ENCODE measurements at places on chromosomes 2 and 18.
A peak's percentile ranks its signal among the peaks of the same experiment; 100 is the strongest.

GRCh38 chr2:73823916-73824523 lies 4.7 kb upstream of the STAMBP start:
- peak; percentile 72 for DNase-seq

- DNase-seq = peak; percentile 67
Observed at GRCh38 chr2:24830351-24830750, 37.1 kb downstream of the CENPO start.

DNA sequence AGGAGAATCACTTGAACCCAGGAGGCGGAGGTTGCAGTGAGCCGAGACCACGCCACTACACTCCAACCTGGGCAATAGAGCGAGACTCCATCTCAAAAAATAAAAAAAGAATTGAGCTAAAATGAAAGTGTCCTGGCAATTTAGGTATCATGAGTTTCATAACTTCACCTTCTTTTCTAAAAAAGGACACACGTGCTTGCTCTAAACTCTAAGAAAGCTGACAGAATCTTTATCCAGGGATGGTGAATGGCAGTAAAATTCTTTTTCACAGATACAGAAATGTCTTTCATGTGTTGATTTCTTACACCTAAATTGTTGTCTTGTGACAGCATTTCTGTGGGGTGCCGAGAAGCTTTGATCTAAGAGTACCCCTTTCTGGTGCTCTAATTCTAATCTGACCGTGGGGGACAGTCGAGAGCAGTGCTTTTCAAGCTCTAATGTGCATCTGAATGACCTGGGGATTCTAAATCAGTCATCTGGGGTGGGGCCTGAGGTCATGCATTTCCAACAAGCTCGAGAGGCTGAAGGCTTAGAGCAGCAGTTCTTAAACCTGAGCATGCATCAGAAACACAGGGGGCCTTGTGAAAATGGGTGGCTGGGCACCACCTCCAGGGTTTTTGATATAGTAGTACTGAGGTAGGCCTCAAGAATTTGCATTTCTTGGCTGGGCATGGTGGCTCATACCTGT lies 42.1 kb upstream of the REL start:
- DNase-seq = no peak

DNA sequence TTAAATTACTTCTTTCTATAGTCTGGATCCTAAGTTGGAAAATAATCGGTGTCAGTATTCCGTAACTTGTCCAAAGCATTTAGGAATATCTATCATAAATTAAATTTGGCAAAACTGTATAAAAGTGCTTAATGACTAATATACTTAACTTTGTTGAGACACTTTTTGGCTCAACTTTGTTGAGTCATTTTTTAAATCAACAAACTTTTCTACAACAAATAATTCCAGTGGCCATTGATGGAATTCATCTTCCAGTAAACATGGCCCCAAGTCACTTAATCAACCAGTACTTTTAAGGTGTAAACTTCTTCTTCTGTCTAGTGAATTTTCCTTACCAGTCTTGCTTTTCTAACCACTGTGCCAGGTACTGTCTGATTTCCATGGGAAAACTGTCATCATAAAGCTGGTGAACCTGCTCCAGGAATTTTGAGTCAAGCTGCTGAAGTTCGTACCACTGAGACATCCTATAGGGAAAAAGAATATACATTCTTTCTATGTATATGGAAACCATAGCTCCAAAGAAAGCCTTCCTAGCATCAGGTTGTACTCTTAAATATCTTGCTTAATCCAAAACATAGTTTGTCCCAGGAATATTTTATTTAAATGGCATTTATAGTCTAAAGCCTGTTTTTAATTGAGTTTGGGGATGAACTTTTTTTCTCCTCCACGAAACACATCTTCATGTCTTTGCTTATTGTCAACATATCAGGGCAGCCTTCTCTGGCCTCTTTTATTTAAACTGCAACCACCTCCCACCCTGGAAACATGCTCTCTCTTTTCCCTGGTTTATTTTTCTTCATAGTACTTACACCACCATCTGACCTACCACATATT lies 4.2 kb downstream of the STAT1 start:
- DNase-seq = no peak

DNA sequence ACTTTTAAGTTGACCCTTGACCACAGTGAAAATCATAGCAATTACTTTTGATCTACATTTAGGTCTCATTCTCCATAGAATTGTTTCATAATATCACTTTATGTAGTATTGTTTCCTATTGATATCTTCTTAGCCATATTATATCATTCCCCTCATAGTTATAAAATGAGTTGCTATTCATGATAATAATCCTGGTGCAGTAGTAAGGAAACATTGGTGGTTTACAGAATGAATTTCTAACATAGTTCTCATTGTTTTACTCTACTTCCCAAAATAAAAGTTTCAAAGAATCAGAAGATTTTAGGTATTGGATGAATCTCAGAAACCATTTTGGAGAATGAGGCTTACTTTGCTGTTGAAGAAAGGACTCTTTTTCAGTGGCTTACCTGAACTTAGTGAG lies 246.0 kb downstream of the PARD3B start:
- no peak for DNase-seq

DNA sequence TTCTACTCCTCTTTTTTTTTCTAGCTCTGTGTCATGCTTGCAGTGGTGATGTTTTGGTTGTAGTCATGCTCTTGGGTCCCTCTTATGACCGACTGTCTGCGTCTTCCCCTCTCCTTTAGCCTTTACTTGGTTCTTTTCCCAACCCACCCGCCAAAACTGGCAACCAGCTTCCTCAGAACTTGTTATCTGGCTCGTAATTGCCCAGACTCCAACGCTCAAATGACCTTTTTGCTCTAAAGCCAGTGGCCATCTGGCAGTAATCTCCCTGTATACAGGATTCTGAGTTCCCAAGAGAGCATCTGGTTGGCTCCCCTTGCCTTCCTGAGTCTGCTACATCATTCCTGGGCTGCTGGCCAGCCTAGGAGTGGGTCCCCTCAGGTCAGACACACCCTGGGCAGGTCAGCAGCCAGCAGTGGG lies 147.2 kb downstream of the MGAT5 start:
- DNase-seq = peak; percentile 67

GRCh38 chr2:98808546-98808945 lies 77.6 kb upstream of the MGAT4A start:
- no peak for DNase-seq

Measured in foreskin fibroblast (primary cell).